Stimulated activated CD8-positive, alpha-beta memory T cell treated with anti-CD3 and anti-CD28 coated beads, Interleukin-15, amount 100 ng/mL, for 48 hours (primary cell): ENCODE measurements at places on chromosomes 12 and 14.

DNA sequence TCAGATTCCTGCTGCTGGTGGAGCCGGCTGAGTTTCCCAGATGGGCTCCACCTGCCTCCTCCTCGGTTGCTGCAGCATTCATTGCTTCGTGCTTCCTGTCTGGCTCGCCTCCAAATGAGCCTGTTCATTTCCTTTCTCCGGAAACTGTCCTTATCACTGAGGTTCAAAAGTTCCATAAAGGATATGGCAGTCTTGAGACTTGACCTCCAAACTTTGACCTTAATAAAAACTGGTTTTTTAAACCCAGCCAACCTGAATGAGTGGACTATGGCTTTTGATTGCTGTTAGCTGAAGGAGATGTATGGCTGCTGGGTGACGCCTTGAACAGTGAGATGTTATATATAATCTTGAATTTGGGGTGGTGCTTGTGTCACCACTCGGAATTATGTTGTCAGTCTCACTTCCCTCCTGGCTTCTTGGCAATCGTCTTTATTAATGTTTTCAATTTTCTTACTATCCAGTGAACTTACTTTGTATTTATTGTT, 62.7 kb downstream of the RASSF3 start:
- DNase-seq: no peak

- no peak for DNase-seq
Observed at GRCh38 chr14:100132161-100132902, 27.1 kb downstream of the DEGS2 start.

- DNase-seq: no peak
Observed at GRCh38 chr12:27967551-27968054, 4.9 kb downstream of the PTHLH start.

DNA sequence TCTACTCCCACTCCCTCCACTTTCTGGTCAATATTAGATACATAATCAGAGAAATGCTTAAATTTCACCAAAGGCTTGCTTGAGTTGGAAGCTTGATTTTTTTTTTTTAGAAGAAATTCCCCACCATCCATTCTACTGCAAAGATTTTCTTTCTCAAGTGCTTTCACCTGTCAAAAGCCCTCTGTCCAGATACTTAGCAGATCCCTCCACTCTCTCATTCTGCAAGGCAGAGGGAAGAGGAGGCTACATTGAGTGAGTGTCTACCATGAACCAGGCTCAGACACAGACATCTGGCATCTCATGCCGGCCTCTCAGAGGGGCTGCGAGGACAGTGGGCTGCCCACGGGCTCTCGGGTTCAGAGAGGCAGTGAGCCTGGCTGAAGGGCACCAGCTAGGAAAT, 127.6 kb upstream of the GSC start:
- no peak for DNase-seq

- DNase-seq: no peak
Observed at GRCh38 chr12:14071833-14072232, 90.4 kb upstream of the GRIN2B start.

DNA sequence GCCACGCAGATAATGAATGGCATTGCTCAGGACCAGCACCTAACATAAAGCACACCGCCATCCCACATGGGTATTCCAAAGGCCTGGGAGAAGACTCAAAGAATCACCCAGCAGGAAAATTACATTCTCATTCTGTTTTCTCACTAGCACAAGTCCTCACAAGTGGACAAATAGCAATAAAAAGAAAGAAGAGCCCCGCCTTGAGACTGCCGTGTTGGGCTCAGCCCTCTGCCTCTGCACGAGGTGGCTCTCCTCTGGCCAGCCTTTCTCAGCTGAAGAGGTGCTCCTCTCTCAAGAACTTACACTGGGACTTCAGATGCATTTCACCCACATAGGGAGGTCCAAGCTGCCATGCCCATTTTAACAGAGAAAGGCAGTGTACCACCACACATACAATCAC, 207.5 kb downstream of the SPTSSA start:
- DNase-seq: no peak

- no peak for DNase-seq
Observed at GRCh38 chr12:69888901-69889300, 63.9 kb downstream of the MYRFL start.

DNA sequence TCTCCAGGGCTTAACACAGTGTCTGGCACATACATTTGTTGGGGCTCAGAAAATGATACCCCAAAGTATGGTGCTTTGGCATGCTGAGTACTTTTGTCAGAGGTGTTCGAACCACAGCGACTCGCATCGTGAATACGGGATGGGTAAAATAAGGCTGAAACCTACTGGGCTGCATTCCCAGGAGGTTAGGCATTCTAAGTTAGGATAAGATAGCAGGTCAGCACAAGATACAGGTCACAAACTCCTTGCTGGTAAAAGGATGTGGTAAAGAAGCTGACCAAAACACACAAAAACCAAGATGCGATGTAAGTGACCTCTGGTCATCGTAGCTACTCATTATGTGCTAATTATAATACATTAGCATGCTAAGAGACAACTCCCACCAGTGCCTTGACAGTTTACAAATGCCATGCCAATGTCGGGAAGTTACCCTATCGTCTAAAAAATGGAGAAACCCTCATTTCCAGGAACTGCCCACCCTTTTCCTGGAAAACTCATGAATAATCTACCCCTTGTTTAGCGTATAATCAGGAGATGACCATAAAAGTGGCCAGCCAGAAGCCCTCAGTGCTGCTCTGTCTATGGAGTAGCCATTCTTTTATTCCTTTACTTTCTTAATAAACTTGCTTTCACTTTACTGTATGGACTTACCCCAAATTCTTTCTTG, 3.3 kb upstream of the AEBP2 start:
- DNase-seq: no peak

DNA sequence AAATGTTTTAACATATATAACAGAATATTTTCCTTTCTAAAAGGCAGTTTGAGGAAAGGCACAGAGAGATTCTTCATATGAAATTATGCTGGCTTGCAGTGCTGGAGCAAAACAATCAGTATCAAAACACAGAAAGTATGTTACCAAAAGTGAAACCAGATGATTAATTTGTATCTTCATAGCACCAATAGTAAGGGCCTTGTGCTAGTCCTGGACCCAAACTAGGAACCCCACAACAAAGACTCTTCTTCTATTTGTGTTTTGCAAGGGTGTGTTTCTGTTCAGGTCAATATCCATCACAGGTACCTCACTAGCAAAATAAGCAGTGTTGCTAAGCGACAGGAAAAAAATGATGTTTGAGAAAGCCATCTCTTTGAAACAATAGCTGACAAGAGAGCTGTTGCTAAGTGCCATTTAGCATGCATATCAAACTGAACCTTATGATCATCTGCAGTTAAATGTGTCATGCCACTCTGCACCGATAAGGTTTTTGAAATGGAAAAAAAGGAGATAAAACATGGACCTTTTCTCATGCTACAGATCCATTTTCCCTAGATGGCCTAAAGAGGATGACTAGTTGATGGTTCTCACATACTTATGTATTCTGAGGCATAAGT, 196.2 kb upstream of the ALG10 start:
- no peak for DNase-seq

GRCh38 chr12:113463746-113464451, 7.8 kb downstream of the LHX5 start:
- no peak for DNase-seq

- DNase-seq: no peak
Observed at GRCh38 chr12:6526201-6526600, 8.1 kb upstream of the GAPDH start.

- no peak for DNase-seq
Observed at GRCh38 chr12:8658346-8658745, 4.3 kb downstream of the MFAP5 start.

GRCh38 chr12:122423258-122424165, 1.0 kb upstream of the CLIP1 start:
- DNase-seq: no peak

GRCh38 chr12:95022477-95022876, 19.0 kb upstream of the NDUFA12 start:
- DNase-seq: no peak

DNA sequence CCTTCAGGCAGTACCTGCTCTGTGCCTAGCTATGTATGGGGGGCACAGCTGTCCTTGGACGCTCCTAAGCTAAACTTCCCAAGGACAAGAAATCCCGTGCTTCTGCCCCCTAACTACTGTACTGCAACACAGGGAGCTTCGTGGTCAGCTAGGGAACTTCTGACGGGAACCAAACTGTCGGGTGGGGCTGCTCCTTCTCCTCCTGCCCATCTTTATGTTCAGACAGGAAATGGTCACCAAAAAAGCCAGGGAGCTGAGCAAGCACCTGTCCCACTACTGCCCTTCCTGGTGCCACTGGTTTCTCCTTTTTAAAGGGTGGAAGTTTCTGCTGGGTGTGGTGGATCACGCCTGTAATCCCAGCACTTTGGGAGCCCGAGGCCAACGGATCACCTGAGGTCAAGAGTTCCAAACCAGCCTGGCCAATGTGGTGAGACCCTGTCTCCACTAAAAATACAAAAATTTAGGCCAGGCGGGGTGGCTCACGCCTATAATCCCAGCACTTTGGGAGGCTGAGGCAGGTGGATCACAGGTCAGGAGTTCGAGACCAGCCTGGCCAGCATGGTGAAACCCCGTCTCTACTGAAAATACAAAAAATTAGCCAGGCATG, 26.6 kb downstream of the PXN start:
- DNase-seq: no peak

- DNase-seq: no peak
Observed at GRCh38 chr12:56086096-56086495, 6.1 kb downstream of the ERBB3 start.

- no peak for DNase-seq
Observed at GRCh38 chr12:104747955-104748354, 210.1 kb downstream of the SLC41A2 start.

- peak; percentile 71 for DNase-seq
Observed at GRCh38 chr14:24665440-24665991, 31.5 kb upstream of the GZMB start.

DNA sequence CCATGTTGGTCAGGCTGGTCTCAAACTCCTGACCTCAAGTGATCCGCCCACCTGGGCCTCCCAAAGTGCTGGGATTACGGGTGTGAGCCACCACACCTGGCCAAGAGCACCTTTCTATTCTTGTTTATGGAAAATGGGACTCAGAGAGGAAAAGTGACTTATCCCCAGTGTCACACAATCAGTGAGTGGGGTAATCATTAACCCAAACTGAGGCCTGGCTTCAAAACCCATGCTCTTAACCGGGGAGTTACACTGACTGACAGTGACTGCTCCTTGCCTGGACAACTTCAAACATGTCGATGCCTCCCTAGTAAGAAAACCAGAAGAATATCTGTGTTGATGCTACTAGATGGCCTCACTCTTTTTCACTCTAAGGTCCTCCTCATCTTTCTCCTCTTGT, 7.3 kb downstream of the CLEC7A start:
- no peak for DNase-seq

- no peak for DNase-seq
Observed at GRCh38 chr12:74732826-74733225, 195.2 kb downstream of the ATXN7L3B start.

- no peak for DNase-seq
Observed at GRCh38 chr14:71967704-71968103, 35.5 kb downstream of the RGS6 start.

DNA sequence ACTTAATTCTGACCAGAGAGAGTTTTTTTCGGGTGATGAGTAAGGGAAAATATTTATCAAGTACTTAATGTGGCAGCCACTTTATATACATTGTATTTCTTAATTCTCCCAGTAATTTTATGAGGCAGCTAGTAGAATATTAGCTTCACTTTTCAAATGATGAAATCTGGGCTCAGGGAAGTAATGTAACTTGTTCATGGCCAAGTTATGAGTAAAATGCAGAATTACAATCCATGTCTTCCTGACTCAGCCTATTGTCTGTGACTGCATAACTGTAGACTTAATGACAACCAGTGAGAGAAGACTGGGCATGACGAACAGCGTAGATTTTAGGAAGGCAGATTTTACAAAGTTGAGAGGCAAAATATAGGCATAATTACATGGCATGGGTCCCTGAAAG, 106.7 kb upstream of the MIS18BP1 start:
- no peak for DNase-seq
